ENCODE measurements at places on chromosomes 4 and X.
A peak's percentile ranks its signal among the peaks of the same experiment; 100 is the strongest.

DNA sequence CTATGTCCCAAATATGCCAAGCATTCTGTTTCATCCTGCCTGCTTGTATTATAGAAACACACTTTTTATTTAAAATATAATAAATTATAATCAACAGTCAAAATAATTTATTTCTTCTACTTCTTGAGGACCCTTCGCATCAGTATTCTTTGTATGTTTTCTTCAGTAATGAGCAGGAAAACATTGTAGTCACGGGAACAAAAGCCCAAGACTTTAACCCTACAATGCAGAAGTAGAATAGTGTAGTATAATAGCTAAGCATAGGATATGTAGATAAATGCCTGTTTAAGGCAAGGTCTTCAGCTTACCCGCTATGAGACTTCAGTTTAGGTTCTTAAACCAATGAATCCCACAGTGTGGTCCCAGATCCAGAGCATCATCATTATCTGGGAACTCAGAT, 156.6 kb downstream of the PPP3CA start:
- DNase-seq, result no peak

DNA sequence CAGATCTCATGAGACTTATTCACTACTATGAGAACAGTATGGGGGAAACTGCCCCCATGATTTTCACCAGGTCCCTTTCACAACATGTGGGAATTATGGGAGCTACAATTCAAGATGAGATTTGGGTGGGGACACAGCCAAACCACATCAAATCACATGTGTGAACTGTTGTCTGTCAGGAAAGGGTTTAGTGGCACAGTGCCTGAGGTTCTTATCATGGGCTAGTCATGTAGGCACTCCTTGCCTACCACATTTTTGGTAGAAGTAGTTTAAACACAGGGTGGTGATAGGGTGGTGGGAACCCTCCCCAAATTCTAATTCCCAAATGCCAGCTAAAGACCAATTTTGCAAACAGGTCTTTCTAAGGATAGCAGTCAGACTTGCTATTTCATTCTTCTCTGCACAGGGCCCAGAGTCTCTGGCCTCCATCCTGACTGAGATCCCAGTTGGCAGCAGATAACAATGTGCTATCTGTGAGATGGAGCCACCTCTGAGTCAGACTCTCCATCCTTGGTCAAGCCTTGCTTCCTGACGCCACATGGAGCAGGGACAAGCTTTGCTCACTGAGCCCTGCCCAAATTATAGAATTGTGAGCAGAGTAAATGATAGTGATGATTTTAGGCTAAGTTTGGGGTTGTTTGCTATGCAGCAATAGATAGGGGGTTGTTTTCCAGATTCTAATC, 33.5 kb upstream of the SETD7 start:
- no peak for DNase-seq

- no peak for DNase-seq
Measured at GRCh38 chr4:39662683-39663082, 24.0 kb upstream of the SMIM14 start.

DNA sequence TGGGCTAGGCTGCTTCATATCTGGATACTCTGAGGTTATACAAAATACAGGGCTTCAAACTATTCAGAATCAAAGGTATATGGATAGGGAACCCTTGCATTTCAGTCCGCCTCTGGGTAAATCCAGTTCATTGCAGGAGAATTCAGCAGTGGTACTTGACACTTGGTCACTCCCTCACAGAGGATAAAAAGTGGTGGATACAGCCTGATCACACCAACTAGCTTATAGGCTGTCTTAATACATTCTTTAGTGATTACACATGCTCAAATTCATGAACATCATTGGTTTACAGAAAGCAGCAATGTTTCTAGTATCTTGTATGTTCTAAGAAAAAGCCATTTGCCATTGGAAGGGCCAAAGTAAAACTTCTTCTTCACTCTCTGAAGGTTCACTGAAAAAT, 104.8 kb upstream of the PDE5A start:
- DNase-seq, result no peak

DNA sequence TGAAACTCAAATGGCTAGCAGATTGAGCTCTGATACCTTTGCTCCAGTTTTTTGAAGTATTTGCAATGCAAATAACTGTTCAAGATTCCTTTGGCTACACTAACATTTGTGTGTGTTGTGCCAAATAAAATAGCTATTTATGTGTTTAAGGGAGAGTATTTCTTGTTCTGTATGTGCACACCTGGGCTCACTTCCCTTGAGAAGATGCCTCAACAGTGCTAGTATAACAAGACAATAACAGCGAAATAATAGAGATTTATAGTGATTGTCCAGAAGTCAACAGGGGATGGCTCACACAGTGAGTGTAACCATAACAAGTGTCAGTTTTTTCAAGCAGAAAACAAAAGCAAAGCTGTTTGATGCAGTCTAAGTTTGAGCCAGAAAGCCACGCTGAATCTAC, 460.5 kb downstream of the CENPC start:
- DNase-seq, result no peak

DNA sequence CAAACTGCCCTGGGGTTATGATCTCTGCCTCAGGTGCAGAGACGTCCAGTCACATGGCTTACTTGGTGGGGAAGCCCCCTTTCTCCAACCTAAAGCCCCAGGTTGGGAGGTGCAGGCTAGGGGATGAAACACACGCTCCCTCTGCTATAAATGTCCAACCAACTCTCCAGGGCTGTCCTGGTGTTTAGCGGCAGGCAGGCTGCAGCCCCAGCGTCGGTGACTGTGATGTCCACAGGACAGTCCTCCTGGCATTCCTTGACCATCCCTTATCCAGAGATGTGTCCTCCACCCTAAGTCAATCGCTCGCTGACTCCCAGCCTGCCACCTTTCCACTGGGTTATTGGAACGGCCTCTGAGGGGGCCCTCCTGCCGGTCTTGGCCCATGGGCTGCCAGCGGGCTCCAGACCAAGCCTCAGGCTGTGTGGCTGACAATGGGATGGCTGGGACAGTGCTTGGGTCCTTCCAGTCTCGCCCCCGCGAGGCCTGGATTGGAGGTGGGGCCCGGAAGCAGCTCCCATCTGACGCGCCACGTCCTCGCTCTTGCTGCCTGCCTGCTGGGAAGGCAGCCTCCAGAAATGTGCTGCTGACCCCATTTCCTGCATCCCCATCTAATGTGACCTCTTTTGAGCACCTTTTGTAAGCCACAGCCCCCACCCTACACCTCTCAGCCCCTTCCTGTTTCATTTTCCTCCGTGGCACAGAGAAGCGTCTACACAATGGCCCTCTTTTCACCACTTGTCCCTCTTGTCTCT, 60.8 kb upstream of the ADRA2C start:
- no peak for DNase-seq

- no peak for DNase-seq
Measured at GRCh38 chr4:158590306-158590705, 68.6 kb downstream of the RXFP1 start.

DNA sequence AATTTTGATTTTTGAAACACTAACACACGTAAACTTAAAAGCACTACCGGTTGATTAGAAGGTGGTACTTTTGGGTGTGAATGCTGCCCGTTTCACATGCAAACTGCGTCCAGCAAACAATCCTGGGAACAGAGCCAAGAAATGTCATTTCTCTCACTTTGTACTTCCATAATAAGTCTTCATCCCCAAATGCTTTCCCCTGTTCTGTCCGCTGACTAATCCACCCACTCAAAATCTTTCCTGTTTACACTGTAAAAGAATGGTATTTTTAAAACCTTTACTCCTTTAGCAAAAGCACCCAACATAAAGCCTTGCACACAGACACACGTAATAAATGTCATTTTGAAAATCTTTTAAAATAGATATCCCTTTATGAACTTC, 39.1 kb upstream of the PDLIM5 start:
- peak; percentile 76 for DNase-seq

DNA sequence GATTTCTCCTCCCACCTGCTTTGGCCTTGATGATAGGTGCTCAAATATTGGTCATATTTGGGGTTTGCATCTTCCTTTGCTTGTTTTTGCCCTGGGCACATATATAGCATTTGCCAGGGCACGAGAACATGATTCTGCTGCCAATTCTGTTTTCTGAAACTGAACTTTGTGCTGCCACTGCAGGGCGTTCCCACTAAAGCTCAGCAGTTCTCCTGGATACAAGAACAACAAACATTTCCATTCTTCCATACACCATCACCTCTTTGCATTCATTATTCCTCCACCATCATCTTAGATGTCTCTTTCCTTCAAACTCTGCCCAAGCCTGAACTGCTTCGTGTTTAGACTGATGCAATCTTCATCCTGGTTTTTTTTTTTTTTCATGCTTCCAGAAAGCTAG, 36.3 kb upstream of the GATB start:
- DNase-seq, result no peak

DNA sequence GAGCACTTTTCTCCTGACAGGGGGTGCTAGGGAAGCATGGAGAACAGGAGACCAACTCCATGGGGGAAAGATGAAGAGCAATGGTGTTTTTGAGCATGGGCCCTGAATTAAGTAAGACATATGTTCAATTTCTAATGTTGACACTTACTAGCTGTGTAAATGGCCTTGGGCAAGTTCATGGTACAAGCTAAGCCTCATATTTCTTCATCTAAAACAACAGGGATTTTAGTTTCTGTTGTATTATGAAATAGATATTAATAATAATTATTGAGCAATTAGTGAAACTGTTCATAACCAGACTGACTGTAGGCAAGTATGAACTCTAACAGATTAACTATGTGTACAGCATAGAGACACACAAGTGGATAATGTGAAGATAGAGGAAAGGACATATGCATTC, 515.0 kb upstream of the FAT1 start:
- no peak for DNase-seq

Measured in skeletal muscle cell (primary cell).